ENCODE measurements at places on chromosomes 6 and 20. TPM values are rescaled to one million over a fixed set of nuclear protein-coding genes. Genes with fewer than 3 reads are reported as not detected.

The TUBE1 gene
- 28.6 TPM for polyA plus RNA-seq

The GNAS-AS1 gene
- 1.8 TPM for polyA plus RNA-seq

DNA sequence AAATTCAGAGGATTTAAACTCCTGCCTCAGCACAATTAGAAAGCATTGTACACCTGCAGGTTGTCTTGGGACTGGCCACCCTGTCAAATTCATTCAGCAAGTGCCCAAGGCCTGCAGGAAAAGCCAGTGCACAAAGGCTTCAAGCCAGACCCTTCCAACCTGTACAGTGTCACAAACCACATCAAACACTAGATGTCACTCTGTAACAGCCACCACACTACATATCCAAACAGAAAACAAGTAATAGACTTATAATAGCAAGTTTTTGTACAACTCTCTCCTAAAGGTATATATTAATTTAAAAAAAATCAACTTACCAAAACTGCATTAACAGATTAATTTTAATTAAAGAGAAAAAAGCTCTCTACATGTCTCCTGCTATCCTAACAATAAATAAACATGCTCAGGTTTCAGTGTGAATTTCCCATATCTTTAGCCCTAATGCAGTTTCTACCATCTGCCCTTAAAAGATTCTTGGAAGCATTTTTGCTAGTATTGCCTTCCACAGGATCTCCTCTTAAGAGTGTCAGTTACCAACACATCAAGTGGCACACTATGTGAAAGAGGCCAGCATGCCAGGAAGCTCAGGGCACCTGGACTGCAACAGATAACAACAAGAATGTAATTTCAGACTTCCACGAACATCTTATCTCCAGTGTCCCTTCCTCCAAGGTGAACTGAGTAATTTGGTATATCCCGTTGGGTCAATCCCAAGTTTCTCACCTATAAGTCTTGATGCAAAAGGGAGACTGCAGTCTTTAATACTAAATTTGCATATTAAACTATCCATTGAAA lies 47.5 kb downstream of the RALGAPA2 start:
- DNase-seq = peak; percentile 22

DNA sequence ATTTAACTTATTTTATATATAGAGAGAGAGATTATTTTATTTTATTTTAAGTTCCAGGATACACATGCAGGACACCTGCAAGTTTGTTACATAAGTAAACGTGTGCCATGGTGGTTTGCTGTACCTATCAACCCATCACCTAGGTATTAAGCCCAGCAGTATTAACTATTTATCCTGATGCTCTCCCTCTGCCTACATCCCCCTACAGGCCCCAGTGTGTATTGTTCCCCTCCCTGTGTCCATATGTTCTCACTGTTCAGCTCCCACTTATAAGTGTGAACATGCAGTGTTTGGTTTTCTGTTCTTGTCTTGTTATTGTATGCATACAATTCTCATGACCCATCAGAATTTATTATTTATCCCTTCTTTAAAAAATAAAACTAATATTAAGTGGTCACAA lies 34.6 kb downstream of the FKBP1C start:
- no peak for DNase-seq

DNA sequence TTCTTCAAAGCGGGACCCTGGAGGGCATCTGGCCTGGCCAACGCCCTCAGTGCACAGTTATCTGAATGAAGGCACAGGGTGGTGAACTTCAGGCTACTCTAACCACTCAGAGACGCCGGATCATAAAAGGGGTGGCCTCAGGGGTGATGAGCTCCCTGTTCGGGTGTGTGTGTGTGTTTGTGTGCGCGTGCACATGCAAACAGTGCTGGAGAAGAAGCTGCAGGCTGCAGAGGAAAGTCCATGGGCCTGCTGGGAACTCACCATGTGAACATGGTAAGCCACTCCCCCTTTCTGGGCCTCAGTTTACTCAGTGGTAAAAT lies 42.0 kb downstream of the KIAA1755 start:
- no peak for DNase-seq

Data from left renal pelvis (tissue), 4 donors.